Suprapubic skin (tissue), 4 donors: ENCODE measurements at places on chromosomes 7 and 10. TPM values are rescaled to one million over a fixed set of nuclear protein-coding genes. Genes with fewer than 3 reads are reported as not detected.

Gene RGS10
- total RNA-seq = 27.0 TPM

Gene DGKI
- 6.2 TPM for total RNA-seq

Gene ATXN7L1
- 14.8 TPM for total RNA-seq

Gene TMEM236
- 0.11 TPM for total RNA-seq

Gene NEURL1
- not detected for total RNA-seq

Gene CPN1
- total RNA-seq = not detected

Gene HGF
- 0.95 TPM for total RNA-seq

Gene TNS3
- total RNA-seq = 14.3 TPM

Gene COL17A1
- 1,768 TPM for total RNA-seq

Gene GGCT
- 76.1 TPM for total RNA-seq

Gene AKR1C3
- 13.4 TPM for total RNA-seq

Gene DNAJC12
- not detected for total RNA-seq

Gene UNCX
- total RNA-seq = not detected

Gene TMEM139
- total RNA-seq = 11.0 TPM

Gene OR6B1
- not detected for total RNA-seq

Gene ITIH5
- 3.9 TPM for total RNA-seq

Gene SYT15
- 2.9 TPM for total RNA-seq

Gene NUTM2D
- total RNA-seq = 5.0 TPM

Gene WDFY4
- 1.5 TPM for total RNA-seq

Gene TMEM229A
- not detected for total RNA-seq

Gene GOLGA7B
- 19.4 TPM for total RNA-seq

Gene MCM10
- 0.36 TPM for total RNA-seq

Gene NFE2L3
- 15.8 TPM for total RNA-seq

Gene SLIT1
- 0.10 TPM for total RNA-seq

Gene CFAP43
- total RNA-seq = 0.76 TPM

Gene C7orf33
- total RNA-seq = not detected

Gene CYP2E1
- 14.5 TPM for total RNA-seq

Gene SYPL1
- total RNA-seq = 88.1 TPM

Gene FAM237B
- not detected for total RNA-seq

Gene THSD7A
- total RNA-seq = 1.7 TPM

Gene ABI1
- total RNA-seq = 73.6 TPM

Gene PLEKHS1
- total RNA-seq = 0.32 TPM

Gene EFCAB10
- total RNA-seq = not detected

Gene FGFBP3
- 0.56 TPM for total RNA-seq

Gene CPA4
- total RNA-seq = 82.7 TPM

Gene GJC3
- total RNA-seq = 2.9 TPM

Gene ANXA8L1
- total RNA-seq = 263 TPM
